ENCODE measurements at places on chromosomes 2 and 18.

- DNase-seq: no peak
Observed at GRCh38 chr2:16625201-16625729, 40.4 kb downstream of the CYRIA start.

DNA sequence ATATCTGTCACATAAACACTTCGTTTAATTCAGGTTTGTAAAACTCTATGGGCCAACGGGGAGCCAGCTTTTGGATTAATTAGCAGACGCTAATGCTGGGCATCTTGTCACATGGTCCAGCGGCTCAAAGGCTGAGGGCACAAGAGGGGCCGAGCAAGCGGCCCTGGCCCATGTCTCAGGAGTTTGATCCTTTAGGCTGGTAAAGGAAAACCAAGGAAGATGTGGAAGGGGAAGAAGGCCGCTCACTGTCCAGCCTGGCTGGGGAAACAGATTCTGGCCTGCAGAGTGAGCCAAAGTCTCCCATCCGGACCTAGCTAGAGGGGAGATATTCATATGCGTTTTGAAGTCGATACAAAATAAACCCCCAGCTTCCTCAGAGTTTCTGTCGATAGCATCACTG, 248.6 kb upstream of the SIX2 start:
- DNase-seq: no peak

- no peak for DNase-seq
Observed at GRCh38 chr18:12963069-12963468, 15.3 kb downstream of the SEH1L start.

- no peak for DNase-seq
Observed at GRCh38 chr2:108905906-108906305, 83.1 kb downstream of the EDAR start.

- no peak for DNase-seq
Observed at GRCh38 chr2:169928463-169928864, 101.2 kb downstream of the UBR3 start.

- DNase-seq: no peak
Observed at GRCh38 chr2:29487967-29488555, 372.8 kb downstream of the CLIP4 start.

- DNase-seq: no peak
Observed at GRCh38 chr2:176187899-176188773, at the start of gene HOXD1. Gene HOXD1 (plus strand): TSS chr2:176188668. CDS start chr2:176188802, 134 bp downstream.

GRCh38 chr2:170836027-170836426, 19.3 kb downstream of the GAD1 start:
- DNase-seq: no peak

- no peak for DNase-seq
Observed at GRCh38 chr2:61439241-61440002, 31.5 kb downstream of the USP34 start.

DNA sequence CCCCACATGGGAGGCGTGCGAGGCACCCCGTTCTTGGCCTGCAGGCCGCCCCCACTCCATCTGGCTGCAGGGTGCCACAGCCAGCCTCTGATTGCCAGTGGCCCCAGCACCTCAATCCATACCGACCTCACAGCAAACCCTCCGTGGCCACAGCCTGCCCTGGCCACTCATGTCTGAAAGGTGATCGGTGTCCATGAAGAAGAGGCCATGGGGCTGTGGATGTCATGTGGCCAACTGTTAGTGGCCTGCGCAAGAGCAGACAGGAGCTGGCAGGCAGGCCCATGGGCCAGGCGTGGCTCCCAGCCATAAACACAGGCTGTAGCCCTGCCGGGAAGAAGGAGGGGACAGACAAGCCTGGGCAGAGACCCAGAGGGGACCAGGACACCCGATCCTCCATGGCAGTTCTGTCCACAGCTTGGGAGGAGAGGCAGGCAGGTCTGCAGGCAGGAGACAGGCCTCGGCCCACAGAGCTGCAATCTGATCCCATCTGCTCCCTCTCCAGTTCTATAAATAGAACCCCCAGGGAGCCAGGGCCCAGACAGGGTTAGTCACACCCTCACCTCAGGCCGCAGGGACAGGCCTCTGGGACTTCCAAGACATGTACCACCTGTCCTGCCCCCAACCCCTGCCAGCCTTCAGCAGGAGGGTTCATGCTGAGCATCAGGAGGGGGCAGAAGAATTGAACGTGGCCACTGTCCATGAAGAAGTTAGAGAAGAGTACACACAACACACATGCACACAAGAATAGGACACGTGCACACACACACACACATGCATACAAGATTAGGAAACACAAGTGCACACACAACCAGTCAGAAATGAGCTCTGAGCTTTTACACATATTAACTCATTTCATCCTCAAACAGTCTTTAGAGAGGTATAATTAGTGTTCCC, 16.9 kb downstream of the STEAP3 start:
- DNase-seq: no peak

All from activated CD8-positive, alpha-beta memory T cell treated with anti-CD3 and anti-CD28 coated beads for 1 hour (primary cell).